Eye (tissue), 1 donor: ENCODE measurements at places on chromosomes 5 and 9.

DNA sequence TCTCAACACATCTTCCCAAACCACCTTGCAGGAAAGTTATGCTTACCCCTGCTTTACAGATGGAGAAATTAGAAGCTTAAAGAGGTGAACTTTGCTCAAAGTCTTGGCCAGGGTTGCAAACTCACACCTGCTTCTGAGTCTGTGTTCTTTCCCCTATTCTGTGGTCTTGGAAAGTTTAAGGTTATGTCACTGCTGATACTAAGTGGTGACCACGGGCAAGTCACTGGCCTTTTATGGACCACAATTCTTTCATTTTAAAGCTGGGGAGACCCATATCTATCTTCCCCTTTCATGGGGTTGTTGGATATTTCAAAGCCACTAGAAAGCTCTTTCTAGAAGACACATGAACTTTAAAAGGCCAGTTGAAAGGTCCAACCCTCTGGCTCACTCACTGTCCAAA is 95.4 kb upstream of the KLF4 start:
- no peak for DNase-seq

DNA sequence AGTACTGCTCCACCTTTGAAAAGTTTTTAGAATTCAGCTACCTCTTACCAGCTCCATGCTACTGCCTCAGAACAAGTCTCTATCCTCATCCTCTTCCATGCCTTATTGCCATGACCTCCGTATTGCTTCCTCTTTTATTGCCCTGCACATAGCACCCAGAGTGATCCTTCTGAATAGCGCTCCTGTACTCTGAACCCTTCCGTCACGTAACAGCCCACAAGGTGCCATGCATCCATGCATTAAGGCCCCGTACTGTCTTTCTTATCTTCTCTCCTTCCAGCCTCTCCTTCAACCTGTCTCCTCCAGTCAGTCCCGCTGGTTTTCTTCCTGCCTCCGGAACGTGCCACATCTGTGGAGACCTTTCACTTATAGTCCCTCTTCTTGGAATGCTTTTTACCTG is 273.3 kb upstream of the SEMA6A start:
- no peak for DNase-seq

DNA sequence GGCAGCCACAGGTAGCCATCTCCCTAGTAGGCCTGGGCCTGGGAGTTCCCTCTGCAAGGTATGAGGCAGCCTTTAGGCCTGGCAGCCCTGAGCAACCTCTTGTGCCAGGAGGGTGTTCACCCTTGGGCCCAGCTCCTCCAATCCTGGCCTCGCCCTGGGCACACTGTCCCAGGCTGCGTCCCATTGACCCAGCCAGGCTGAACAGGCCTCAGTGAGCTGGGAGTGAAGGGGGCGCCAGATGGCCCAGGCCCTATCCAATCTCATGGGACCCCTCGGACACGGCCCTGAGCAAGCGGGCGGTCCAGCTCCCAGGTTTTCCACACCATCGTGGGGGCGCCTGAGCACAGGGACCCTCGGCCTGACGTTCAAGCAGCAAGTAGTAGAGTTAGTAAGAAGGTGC is 14.5 kb downstream of the SH3GLB2 start:
- DNase-seq = no peak

GRCh38 chr9:123399803-123400378 is 43.9 kb downstream of the CRB2 start:
- DNase-seq = no peak

DNA sequence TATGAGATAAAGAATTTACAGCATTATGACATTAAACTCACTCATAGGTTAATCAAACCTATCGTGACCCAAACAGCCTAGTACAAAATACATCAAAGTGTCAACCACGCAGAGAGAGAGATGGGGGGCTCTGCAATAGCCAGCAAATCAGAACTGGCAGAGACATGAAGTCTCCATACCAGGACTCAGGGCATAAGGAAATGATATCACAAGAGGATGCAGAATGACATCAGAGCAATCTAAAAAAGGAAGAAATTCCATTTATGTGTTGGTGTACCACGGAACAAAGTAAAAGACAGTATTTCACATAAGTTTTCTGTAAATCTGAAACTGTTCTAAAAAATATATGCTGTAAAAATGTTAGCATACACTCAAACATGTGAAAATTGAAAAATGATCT is 24.6 kb downstream of the BICD2 start:
- DNase-seq = no peak

GRCh38 chr5:33921002-33921401 is 15.2 kb upstream of the RXFP3 start:
- DNase-seq = no peak

DNA sequence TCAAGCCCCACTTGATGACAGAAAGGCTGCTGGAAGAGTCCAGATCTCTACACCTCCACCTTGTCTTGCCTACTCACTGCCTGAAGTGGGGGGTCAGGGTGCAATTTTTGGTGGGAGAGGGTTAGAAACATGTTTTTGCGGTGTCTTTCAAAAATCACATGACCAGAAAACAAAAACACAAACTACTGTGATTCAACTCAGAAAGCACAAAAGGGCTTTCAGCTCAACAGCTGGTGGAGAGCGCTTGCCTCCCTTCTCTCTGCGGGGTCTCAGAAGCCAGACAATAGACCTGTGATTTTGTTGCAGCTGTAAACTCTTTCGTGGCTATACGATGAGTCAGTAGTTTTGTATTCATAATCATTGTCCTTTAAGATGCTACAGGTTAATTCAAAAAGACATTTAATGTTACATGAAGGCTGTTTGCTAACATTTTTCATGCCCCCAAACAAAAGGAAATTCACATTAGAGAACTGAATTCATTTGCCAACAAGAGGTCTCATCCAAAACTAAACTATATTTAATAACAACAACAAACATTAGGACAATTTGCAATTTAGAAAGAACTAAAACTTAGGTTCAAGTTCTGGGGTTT is 172.6 kb upstream of the RAI14 start:
- peak; percentile 77 for DNase-seq

GRCh38 chr5:127969002-127969401 is 114.6 kb upstream of the SLC12A2 start:
- no peak for DNase-seq

DNA sequence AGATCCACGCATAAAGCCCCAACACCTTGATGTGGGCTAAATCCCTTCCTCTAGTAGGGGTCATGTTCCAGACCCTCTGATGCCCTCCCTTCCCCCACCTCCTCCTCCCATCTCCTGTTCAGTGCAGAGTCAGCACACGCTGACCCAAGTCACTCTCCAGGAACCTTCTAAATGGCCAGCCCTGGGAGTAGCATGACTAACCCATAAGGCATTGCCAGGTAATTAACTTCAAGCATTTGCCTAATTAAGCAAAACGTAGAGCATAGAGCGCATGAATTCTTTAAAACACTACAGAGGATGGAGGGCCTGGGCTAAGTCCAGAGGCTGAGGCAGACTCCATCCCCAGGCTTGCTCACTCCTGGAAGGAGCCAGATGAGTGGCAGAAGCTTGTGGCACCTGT is 276.3 kb upstream of the MSX2 start:
- DNase-seq = no peak

DNA sequence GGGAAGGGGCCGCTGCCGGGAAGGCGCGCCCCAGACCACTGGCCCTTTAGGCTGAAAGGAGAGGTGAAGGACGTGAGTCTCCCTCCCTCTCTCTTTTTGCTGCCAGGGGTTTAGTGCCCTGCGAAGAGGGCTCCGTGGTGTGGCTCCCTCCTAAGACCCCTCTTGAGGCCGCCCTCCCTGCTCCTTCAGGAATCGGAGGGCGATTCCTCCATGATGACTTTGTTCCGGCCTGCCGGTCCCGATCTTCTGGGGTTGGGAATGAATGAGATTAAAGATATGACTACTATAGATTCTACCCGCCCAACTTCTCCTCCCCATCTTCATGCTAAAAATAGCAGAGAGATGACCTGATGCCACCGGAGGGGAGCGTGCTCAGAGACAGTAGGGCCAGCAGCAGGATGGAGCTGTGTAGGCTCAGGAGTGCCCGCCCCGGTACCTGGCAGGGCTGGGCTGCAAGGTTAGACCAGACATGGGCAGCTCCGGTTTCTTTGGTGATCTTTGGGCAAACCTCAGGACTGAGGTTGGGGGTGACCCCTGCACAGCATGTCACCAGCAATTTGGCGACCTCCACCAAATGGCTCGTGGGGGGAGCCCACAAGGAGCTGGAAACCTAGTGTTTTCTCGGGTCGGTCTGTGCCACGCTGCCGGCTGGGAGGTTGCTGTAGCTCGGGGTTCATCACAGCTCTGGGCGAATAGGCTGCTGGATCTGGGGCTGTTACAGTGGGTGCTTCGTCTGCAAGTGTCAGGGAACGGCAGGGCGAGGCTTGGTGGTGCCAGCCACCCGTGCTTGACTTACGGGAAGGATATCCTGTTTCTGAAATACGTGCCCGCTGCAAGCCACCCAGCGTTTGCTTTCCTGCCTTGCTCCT is 1.7 kb downstream of the OLFM1 start:
- DNase-seq = no peak

- no peak for DNase-seq
Observed at GRCh38 chr5:1468629-1469527, 23.6 kb upstream of the SLC6A3 start.

- DNase-seq = no peak
Observed at GRCh38 chr5:106656821-106657220, 1013.9 kb downstream of the EFNA5 start.

DNA sequence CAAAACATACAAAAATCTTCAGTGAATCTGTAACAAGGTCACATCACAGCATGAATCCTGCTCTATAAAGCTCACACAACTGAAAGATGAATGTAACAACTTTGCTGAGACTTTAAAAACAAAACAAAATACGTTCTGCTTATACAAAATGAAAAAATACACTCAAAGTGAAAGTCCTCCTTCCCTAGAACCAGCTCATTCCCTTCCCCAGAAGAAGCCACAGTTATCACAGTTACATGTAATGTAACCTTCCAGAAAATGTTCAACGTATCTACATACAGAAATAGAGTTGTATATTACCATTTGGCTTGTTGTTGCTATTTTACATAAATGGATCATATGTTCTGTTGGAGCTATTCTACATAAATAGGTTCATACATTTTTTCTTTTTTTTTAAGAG is 2.6 kb downstream of the AUH start:
- no peak for DNase-seq

DNA sequence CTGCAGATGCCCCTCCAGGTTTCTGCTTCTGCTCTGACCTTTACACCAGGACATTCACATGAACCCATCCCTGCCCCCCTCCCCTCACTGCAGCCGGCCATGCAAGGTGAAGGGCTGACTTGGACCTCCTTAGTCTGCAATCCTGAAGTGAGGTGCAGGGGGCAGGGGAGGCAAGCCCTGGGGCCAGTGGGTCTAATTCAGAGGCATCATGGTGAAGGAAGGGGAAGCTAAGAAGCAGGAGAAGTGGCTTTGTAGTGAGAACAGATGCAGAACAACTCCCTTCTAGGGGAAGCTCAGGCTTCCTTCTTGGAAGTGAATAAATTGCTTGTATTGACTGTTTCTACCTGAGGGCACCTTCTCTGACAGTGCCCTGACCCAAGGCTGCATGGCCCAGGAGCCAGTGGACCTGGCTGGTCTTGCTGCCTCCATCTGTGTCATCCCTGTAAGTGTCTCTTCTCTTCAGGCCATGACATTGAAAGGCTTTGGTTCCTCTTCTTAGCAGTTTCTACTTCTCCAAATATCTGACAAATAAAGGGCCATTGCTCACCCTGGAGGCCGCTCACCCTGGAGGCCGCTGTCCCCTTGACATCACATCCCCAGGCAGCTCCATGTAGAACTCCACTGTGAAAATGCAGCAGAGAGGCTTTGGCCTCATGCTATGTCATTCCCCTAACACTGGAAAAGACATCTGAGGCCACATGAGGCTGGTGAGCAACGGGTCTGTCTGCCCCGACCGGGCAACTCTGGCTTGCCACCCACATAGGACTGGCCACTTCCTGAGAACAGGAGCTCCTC is 55.3 kb downstream of the GADD45G start:
- no peak for DNase-seq
